IMR-90 (cell line): ENCODE measurements at places on chromosomes 5 and 9. TPM values are rescaled to one million over a fixed set of nuclear protein-coding genes. Genes with fewer than 3 reads are reported as not detected.
A peak's percentile ranks its signal among the peaks of the same experiment; 100 is the strongest.

NRG2 gene
- total RNA-seq: 0.18 TPM in 1 of 2 replicates, not detected in the other

SLC45A2 gene
- not detected in 2 replicates for total RNA-seq

NOTCH1 gene
- 1.8 and 2.5 TPM in 2 replicates for total RNA-seq

SLC6A19 gene
- total RNA-seq: not detected in 2 replicates

LCN9 gene
- not detected in 2 replicates for total RNA-seq

PPIC gene
- 20.6 and 36.9 TPM in 2 replicates for total RNA-seq

DNA sequence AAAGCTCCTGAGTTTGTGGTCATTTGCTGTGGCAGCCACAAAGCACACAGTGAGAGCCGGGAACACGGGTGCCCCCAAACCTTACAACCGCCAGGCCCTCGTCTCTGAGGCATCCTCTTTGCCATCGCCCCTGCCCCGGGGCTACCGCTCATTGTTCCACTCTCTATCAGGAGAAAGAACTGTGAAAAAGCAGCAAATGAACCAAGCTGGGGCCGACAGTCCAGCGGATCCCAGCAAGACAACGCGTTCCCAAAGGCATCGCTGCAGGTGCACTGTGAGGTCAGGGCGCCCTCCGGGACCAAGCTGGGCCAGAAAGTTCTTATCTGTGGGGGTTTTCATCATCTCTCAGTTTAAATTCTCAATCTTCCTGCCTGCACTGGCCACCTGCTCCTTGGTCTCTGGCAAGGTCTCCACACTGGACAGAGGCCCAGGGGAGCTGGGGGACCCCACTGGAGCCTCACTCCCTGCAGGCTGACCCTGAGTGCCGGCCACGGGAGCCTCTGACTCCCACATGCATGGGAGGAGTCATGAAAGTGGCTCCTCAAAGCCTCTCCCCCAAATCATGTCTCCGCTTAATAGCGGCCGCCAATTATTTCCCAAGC, 32.1 kb downstream of the VAV2 start:
- no peak for DNase-seq

DNA sequence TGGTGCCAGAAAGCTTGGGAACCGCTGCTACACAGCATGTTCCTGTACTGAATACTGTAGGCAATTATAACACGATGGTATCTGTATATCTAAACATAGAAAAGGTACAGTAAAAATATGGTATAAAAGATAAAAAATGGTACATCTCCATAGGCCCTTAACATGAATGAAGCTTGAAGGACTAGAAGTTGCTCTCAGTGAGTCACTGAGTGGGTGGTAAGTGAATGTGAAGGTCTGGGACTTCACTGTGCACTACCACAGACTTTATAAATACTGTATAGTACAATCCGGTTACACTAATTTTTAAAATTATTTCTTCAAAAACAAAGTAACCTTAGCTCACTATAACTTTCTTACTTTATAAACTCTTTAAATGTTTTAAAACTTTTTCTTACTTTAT, 819.9 kb upstream of the GRAMD2B start:
- DNase-seq: peak; percentile 72

GRCh38 chr5:42875785-42876374, 64.2 kb upstream of the SELENOP start:
- no peak for DNase-seq

DNA sequence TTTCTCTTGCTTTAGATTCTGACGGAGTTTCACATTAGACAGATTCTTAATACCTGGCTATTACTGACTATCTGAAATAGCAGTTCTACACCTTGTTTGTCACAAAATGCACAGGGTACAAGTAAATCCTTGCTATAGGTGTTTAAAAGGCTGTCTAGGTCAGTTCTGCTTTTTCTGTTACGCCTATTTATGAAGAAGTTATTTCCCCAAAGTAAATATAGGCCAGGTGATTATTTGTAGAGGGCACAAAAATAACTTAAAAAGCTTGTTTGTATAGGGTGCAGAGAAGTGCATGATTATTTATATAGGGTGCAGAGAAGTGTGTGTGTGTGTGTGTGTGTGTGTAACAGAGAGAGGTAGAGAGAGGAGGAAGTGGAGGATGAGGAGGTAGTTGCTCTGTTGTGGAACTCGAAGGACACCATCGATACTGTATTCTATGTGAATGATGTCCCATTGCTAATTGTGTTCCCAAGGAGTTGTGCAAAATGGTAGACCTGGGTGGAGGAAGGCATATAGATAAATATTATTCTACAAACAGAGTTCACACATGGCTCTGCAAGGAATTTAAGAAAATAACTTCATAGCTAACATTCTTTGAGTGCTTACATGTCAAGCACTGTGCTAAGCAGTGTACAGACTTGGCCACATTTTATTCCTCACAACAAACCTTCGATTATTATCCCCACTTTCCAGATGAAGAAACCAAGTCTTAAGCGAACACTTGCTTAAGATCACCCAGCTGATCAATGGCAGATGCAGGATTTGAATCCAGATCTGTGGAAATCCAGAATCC, 96.3 kb upstream of the EQTN start:
- DNase-seq: no peak

DNA sequence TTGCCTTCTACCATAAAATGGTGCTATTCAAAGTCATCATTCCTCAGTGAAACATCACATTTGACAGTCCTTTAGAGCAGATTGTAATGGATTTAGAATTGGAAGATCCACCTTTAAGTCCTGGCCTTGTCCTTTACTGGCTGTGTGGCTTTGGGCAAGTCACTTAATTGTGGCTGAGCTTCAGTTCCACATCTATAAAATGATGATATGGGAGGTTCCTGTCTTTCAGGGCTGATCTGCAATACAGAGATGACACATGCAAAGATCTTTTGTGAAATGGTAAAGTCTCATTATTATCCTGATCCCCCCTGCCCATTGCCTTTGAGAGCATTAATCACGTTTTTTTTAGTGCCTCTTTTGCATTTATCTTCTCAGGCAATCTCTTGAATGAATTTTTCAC, 58.2 kb downstream of the ZFAND5 start:
- no peak for DNase-seq

GRCh38 chr9:122265149-122265915, 650 bp downstream of the MRRF start:
- DNase-seq: peak; percentile 6

- no peak for DNase-seq
These were observed 231.1 kb upstream of the NUDT12 start for GRCh38 chr5:103793595-103794182.

- DNase-seq: no peak
These were observed 414.0 kb downstream of the NFIB start for GRCh38 chr9:13899924-13900323.

DNA sequence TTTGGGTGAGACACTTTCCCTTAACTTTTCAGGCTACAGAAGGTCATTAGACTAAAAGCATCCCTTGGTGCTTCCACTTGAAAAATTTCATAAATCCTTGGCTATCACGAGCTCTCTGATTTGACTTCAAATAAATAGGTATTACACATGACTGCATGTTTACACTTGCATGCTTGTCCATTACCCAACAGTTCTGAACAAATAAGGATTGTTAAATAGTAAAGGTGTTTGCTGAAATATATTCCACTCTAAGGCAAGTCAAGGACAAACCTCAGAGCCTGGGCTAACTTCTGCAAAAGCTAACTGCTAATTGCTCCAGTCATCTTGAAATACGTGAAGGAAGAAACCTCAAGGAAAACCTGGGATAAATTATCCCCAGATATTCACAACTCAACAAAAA, 14.5 kb downstream of the FBXW2 start:
- no peak for DNase-seq
